ENCODE measurements at places on chromosomes 1 and 21.

GRCh38 chr1:182677397-182678098, 6.8 kb downstream of the RGS8 start:
- peak; percentile 5 for DNase-seq

DNA sequence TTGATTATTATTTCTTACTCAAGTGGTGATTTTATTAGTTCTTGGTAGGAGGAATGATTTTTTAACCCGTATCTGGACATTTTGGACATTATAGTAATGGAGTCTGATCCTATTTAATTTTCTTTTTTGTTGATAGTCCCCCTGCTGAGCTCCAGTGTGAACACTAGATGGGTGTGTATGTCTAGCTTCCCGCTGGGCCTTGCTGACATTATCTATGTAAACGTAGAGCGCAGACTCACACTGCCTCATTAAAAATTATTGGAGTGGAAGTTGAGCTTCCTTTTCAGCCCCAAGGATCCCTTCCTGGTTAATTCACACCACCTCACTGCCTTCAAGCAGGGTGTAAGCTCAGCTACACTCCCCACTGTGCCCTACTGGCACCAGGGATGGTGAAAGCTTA, 467.6 kb upstream of the PKN2 start:
- no peak for DNase-seq

DNA sequence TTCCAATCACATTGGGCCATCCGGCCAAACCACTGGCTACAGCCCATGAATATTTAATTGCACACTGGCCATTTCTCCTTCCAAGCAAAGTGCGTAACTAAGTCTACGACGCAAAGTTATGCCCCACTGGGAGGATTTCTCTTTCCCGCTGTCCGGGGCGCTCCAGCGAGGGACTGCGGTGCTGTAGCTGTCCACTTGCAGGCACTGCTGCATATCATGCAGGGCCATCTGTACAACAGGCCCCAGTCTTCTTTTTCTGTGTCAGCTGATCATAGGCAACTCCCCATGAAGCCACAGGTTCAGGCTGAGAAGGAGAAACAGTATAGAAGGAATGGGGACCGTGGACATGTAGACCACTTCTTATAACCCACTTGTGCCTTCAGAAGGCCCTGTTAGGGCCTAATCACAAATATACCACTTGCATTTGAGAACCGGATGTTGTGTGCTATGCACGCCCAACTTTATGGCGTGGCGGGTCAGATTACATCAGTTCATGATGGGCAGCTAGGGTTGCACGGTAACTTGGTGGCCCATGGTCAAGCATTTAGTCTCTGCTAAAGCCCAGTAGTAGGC, 58.0 kb downstream of the ADSS2 start:
- DNase-seq, result no peak

GRCh38 chr1:7450838-7451237, 320.3 kb upstream of the VAMP3 start:
- DNase-seq, result no peak

- DNase-seq, result no peak
Measured at GRCh38 chr1:9429342-9429711, 109.9 kb upstream of the SLC25A33 start.

DNA sequence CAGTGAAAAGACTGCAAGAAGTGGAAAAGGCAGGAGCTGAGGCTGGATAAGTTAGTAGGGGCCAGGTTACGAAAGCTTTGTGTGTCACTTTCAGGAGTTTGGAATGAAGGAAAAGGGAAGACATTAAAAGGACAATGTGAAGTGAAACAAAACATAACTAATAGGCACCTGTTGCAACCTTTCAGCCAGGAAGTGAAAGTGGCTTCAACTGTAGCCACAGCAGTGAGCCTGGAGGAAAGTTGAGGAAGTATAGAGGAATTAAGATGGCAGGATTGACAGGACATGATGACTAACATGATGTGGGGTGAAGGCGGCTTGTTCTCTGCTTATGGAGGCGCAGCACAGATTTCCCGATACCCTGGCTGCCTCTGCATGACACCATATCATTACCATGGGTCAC, 68.9 kb downstream of the C4BPA start:
- no peak for DNase-seq

DNA sequence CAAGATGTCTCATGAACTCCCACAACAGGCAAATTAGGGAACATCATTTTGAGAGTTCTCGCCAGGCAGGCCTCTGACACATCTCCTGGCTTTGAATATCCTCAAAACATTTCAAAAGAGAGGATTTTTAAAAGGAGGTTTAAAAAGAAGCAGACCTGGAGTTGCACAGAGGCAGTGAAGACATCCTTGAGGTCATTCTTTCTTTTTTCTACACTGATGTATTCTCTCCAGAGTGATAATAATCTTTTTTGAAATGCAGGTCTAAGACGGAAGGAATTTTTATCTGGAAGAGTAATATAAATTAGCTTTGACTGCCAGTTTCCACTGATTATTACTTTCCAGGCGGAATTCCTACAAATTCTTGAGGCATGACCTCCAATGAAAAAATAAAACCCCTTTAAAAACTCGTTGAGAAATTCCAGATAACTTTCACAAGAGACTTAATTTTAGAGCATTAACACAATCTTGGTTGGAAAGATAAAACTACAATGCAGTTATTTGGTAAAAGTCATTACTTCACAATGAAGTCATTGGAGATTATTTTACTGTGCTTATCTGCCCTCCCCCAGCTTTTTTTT, 125.0 kb downstream of the LYPLAL1 start:
- DNase-seq, result no peak

DNA sequence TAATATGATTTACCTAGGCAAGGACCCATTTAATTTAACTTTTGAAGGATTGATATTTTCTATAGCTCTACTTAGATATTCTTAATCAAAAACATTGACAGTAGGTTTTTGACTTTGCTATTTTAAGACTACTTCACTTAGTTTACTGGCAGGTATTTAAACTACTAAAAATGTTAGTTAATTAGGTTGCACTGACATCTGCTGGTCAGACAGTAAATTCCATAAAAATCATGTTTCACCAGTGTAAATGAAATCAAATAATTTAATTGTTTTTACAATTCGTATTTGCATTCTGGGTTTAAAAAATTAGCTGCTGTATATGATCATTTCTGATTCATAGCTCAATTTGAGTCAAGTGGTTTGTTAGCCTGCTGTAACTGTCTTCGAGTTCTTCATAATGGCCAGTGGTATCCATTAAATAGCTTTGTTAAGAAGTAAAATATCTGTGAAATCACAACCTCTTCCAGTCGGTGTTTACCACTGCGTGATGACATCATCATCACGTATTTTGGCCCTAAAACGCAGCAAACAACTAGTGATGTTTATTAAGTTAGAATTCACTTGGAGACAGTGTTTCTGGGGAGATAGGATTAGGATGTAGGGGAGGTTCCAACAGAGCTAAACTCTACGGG, 26.2 kb downstream of the EXTL2 start:
- DNase-seq, result peak; percentile 46

DNA sequence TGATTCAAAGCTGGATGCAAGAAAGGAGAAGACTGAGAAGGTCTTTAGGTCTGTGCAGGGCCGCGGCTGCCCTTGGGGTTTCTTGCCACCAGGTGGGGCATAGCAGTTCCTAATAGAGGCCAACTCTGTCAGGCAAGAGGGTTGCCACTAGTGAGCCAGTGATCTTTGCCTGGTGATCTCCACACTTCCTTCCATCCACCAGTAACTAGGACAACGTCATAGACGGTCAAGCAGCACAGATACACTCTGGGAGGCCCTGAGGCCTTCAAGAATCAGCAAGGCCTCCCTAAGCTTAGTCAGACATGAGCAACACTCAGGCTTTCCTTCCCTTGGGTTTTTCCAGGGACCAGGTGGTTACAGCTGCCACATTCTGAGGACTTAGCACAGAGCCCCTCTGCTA, 32.9 kb upstream of the ATP2B4 start:
- DNase-seq, result peak; percentile 50

- peak; percentile 78 for DNase-seq
Measured at GRCh38 chr1:24864370-24864777, 65.7 kb downstream of the RUNX3 start.

- DNase-seq, result no peak
Measured at GRCh38 chr1:107459204-107459904, 318.5 kb downstream of the NTNG1 start.

- peak; percentile 79 for DNase-seq
Measured at GRCh38 chr1:172727956-172728603, 69.2 kb downstream of the FASLG start.

DNA sequence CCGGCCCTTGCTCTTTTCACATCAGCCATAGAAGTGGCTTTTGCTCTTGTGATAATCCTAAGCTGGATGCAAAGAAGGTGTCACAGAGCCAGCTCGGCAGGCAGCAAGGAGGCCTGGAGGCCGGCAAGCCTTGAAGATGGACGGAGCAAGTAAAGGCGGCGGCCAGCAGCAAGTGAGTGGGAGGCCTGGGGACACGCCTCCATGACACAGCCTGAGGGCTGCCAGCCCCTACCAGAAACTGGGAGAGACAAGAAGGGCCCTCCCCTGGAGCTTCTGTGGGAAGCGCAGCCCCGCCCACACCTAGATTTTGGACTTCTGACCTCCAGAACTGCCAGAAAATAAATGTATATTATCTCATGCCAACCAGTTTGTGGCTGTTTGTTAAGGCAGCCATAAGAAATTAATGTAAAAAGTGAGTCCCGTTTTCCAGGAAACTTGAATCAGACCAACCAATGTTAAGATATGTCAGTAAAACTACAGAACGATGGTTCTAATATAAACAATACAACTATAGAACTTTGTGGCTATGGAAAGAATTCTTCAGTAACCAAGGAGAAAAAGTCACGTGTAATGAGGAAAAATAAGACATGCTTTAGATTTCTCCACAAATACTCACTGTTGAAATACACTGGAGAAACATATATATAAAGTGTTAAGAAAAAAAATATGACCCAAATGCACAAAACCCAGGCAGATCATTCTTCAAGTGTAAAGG, 49.9 kb downstream of the BACE2 start:
- no peak for DNase-seq

GRCh38 chr1:92167151-92167550, 50.6 kb upstream of the C1orf146 start:
- no peak for DNase-seq

GRCh38 chr1:2585318-2586092, 1.1 kb upstream of the PRXL2B start:
- DNase-seq, result peak; percentile 88

DNA sequence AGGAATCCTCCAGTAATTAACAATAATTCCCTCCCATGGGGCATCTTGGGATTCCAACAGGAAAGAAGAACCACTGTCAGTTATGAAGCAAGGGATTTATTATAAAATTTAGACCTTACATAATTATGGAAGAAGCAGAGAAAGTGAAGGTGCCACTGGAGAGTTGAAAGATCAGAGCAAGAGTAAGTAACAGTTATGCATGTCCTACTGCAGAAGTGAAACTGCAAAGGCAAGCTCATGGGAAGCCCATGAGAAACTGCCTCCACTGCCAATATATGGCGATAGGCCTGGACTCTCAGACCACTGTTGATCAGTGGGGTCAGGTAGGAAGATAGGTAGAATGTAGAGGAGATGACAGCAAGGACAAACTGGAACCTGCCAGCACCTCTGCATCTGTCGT, 123.6 kb upstream of the ZNF648 start:
- DNase-seq, result no peak

- no peak for DNase-seq
Measured at GRCh38 chr1:200353232-200353631, 56.6 kb downstream of the ZNF281 start.

GRCh38 chr1:223231011-223231572, 88.0 kb upstream of the TLR5 start:
- DNase-seq, result no peak

GRCh38 chr1:185393205-185393604, 76.2 kb upstream of the IVNS1ABP start:
- no peak for DNase-seq

DNA sequence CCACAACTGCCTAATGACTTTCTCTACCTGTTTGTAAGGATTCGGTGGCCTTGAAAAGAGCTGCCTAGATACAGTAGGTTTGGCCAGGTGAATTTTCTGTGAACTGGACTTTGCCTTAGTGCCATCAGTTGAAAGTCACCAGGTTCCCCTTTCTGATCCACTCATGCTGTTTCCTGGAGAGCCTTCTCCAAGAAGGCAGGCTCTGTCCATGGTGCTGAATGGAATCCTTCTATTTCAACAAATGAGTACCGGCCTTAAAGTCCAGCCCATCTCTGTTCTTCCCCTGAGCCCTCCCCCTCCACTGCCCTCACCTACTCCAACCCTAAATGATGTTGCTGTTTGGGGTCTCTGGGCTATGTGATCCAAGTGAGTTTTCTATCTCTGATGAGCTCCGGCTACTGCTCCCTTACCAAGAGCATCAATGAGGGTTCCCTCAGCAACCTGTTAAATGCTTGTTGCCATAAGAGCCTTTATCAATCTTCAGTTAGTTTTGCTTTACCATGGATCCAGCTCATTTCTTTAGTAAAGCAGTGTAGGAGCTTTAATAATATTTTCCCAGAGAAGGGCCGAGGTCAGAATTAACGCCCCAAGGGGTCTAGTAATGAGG, 500.4 kb downstream of the PTPRU start:
- DNase-seq, result peak; percentile 56

GRCh38 chr1:26021647-26022403, at the start of gene EXTL1:
TSS of gene EXTL1 (plus strand) at chr1:26021775. CDS start at chr1:26022647, 872 bp downstream.
- DNase-seq, result no peak

GRCh38 chr1:63051886-63052285, 268.0 kb downstream of the ATG4C start:
- no peak for DNase-seq

DNA sequence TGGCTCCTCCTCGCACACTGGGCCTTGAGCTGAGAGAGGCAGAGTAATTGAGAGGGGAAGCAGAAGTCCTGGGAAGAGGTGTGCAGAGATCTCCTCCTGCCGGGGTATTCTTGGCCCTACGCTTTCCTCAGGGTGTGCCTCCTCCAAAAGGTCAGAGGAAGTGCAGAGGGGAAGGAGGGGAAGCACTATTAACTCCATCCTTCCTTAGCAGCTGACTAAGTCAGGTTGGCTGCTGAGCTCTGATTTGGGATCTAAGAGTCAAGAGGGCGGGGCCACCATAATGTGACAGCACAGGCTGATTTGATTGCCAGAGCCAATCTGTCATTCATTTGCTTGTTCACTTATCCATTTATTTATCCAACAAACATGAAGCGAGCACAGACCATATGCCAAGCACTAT, 12.3 kb downstream of the ATP2B4 start:
- peak; percentile 89 for DNase-seq

DNA sequence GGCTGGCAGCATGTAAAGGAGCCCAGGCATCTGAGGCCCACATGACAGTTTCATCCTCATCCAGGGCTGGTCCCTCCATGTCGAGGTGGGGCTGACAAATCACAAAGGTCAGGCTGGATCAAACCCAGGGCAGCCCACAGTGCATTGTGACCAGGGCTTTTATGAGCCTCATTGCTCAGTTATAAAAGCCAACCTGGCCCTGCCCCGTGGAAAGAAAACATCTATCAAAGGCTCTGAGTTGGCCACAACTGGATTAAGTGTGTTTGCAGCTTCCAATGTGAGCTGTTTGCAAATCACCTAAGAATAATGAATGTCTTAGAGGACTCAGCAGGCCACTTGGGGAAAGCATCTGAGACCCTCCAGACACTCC, 45.4 kb downstream of the GRHL3 start:
- no peak for DNase-seq

- DNase-seq, result no peak
Measured at GRCh38 chr21:36913247-36914169, 53.0 kb downstream of the HLCS start.

Data from KBM-7 (cell line).